Esophagus mucosa (tissue), 1 donor: ENCODE measurements at places on chromosomes 7 and 10. TPM values are rescaled to one million over a fixed set of nuclear protein-coding genes. Genes with fewer than 3 reads are reported as not detected.

The PPP1R17 gene
- total RNA-seq: not detected

The KMT2E gene
- total RNA-seq: 29.0 TPM

The SPDYE1 gene
- not detected for total RNA-seq

The FZD1 gene
- total RNA-seq: 7.1 TPM

DNA sequence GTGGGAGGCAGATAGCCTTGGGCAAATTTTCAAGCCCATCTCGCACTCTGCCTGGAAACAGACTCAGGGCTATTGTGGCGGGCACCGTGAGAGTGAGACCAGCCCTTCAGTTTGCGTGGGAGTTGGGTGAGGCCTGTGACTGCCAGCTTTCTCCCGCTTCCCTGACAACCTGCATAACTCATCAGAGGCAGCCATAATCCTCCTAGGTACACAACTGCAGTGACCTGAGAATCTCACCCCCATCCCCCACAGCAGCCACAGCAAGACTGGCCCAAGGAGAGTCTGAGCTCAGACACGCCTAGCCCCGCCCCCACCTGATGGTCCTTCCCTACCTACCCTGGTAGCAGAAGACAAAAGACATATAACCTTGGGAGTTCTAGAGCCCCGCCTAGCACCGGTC lies 275.4 kb downstream of the GRID1 start:
- ATAC-seq: no peak

- ATAC-seq: no peak
These were observed 119.8 kb downstream of the SMURF1 start for GRCh38 chr7:99024066-99024465.

DNA sequence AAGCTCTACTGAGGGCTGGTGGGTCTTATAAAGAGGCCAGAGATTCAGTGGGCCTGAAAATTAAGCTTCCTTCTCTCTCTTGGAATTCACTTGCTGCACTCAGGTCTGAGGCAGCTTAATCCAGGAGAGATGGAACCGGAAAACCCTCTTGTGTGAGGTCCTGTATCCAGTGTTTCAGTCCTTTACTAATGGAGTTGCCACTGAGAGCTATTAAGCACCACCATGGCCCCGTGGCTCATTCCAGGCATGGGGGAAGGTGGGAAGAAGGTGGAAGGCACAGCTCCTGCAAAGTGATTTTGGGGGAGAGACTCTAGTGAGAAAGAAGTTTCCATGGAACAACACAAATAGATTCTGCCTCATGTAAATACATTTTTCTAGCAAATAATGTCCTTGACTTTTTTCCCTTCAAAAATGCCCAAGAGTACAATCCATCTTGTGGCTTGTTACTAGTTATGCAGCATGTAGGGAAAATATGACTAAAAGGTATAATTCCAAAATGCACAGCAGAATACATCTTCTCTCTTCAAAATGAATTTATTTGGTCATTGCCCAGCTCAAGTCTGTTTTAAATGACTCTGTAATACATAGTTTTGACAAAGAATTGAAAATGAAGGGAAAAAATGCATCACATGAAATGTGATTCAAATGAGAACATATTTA lies 46.7 kb upstream of the FOXI2 start:
- ATAC-seq: no peak

GRCh38 chr10:127964621-127965020 lies 57.7 kb downstream of the PTPRE start:
- ATAC-seq: no peak

DNA sequence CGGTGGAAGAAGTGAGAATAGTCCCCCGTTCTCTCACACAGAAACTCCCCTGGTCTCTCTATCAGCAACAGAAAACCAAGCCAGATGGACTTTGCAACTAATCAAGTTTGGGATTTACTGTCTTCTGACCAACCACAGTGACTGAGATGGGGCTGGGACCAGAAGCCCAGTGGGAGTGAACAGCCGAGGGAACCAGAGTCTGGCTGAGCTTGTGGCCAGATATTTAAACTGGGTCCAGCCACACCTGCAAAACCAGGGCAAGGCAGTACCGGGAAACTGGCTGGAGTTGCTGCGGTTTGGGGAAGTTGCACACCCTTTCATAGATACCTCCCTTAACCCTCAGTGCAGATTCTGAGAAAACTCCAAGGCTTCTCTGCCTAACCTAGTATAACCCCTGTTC lies 6.0 kb downstream of the GSTK1 start:
- ATAC-seq: peak; percentile 31
